ENCODE measurements at places on chromosomes 3 and 15.

- DNase-seq = no peak
Observed at GRCh38 chr3:184348057-184348382, 10.6 kb downstream of the FAM131A start.

DNA sequence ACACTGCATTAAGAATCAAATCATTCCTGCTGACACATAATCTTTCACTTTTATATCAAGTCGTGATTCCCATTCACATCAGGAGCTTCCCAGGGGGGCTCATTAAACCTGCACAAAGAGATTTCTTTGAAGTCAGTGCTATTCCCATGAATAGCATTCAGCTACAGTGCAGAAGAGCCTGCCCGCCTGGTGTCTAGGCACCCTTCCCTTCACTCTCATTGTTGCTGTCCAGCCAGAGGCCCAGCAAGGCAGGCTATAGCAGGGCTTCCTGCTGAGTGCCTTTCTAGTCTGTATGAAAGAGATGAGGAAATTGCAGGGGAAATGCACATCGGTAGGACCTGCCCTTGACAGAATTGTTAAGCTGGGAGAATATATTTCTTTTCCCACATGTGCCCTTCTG is 4.5 kb upstream of the GJD2 start:
- no peak for DNase-seq

- DNase-seq = no peak
Observed at GRCh38 chr3:32882603-32883025, 64.8 kb downstream of the TRIM71 start.

DNA sequence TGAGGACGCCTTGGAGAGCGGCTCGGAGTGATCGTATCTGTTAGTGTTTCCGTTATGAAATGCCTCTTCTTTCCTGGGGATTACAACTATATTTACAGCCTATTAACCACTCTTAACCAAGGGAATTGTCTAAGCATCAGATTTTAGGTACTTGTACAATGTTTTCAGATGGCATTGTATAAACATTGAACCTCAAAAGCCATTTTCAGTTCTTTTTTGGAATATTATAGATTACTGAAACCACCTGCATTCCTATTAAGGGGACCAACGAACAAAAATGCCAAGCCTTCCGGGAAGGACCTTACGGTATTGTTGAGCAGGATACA is 1.1 kb downstream of the NEO1 start:
- no peak for DNase-seq

DNA sequence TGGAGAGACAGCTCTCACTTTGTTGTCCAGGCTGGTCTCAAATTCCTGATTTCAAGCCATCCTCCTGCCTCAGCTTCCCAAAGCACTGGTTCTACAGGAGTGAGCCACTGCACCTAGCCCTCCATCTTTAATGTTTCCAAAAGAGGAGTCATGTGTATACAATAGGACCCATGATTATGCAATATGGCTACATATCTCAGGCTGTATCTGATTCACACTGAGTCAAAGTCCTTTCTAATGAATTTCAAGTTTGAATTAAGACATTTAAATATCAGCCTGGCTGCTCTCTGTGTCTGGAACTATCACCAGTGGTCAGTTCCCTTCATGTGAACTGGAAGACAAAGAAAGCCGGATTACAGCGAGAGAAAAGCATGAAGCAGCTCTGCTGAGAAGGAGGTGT is 90.5 kb downstream of the MINAR1 start:
- no peak for DNase-seq

- no peak for DNase-seq
Observed at GRCh38 chr3:17602126-17602525, 140.3 kb downstream of the TBC1D5 start.

DNA sequence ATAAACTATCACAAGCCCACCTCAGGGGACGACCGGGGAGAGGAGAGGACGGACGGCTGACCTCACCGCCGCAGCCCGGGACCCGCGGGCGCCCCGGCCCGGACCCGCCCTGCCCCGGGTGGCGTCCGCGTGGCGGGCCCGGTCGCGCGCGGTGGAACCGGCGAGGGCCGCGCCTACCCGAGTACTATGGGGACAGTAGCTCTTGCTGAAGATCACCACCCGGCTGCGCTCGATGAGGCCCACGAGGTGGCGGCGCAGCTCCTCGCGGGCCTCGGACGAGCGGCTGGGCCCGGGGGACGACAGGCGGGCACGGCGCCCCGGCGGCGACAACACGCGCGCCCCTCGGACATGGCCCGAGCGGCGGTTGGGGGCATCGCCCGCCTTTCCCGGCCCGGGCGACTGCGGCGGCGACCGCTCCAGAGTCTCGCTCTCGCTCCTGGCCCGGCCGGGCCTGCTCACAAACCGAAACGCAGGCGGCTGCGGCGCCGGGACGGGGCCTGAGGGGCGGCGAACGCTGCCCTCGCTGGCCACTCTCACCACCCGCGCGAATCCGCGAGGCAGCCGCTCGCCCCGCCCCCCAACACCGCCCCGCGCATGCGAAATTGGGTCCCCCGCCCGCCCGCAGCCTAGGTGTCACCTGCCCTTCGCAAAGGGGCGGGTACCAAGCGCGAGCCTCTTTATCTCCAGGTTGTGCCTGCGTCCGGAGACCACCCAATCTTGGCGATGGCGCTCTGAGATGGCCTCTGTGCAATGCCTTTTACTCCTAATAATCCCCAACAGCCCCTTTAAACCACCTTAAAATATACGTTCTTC is at the start of gene TXNRD3:
TSS of gene TXNRD3 (minus strand) at position 554 of the 813 bp plus-strand sequence.
- DNase-seq = peak; percentile 63

GRCh38 chr15:28952666-28953491 is 67.1 kb downstream of the APBA2 start:
- no peak for DNase-seq

DNA sequence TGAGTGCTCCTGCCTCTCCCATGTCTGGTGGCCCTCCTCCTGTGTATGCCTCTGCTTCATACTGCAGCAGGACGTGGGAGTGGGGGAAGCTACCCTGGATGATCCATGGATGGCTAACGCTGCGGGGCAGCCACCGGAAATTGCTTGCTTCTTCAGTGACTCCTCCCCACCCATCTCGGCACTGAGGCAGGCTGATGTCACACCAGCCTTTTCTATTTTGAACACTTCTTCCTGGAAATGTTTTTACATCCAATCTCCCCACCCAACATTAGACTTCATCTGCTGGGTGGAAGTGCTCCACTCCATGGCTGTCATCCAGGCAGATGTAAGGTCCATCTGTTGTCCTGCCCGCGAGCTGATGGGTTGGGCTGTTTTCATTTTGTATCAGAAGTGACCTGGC is 58.9 kb upstream of the MUC13 start:
- DNase-seq = no peak

GRCh38 chr3:104750581-104750980 is 616.1 kb upstream of the ALCAM start:
- DNase-seq = no peak

- DNase-seq = no peak
Observed at GRCh38 chr3:4426261-4426781, 40.7 kb downstream of the SUMF1 start.

GRCh38 chr3:186193534-186194450 is 84.9 kb upstream of the ETV5 start:
- DNase-seq = no peak

DNA sequence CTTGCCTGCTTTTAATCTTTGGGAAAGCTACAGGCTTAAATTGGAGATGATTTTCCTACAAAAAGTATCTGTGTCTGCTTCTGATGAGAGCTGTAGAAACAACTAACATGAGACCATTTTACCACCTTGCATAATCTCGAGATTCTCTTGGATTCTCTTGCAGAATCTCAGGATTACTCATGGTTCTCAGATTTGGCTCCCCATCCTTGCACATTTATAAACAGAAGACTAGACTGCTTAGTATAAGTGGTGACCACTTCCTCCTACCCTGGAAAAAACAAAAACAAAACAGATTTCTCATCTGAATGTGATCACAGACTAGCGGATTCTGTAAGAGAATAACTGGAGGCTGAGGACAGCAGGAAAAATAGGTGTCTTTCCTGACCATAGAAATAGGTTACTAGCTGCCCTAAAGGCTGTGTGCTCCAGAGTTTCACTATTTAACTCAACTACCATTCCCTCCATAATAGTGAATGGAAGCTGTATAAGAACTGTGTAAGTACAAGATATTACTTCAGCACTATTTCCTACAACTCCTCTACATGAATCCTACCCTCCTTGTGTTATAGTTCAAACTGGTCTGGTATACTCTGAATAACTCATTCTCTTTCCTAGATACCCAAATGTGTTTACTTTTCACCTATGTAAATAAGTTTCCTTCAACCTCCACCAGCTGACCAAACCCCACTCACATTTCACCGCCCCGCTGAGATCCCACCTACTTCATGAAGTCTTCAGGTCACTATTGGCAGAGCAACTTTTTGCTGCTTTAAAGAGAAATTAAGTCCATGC is 122.2 kb upstream of the C2CD4B start:
- no peak for DNase-seq

DNA sequence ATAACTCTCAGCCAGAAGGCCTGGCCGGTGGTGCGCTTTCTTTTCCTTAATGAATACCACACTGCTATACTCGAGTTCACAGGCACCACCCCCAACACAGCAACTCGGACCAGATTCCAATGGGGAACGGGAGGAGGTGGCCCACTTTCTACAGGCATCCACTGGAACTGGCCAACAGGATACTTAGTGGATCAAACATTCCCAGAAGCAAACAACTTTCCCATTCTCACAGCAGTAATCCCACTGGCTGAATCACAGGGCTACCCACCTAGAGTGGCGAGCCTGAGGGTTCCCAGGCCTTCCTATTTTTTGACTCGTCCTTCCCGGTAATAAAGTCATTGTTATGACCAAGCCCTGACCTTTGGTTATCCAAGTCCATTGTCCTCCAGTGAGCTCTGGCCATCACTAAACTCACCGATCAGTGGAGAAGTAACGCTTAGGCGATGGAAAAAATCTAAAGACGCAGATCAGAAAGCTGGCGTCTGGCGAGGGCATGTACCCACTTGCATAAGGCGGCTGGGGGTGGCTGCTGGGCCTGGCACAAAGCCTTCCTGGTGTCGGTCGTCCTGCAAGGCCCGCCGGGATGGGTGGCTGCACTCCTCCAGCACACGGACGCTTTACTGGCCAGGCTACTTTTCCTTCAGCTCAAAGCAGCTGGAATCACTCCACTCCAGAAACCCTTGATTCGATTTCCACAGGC is 1.2 kb downstream of the EOGT start:
- no peak for DNase-seq

GRCh38 chr3:134072881-134073582 is 43.3 kb upstream of the SLCO2A1 start:
- DNase-seq = no peak

DNA sequence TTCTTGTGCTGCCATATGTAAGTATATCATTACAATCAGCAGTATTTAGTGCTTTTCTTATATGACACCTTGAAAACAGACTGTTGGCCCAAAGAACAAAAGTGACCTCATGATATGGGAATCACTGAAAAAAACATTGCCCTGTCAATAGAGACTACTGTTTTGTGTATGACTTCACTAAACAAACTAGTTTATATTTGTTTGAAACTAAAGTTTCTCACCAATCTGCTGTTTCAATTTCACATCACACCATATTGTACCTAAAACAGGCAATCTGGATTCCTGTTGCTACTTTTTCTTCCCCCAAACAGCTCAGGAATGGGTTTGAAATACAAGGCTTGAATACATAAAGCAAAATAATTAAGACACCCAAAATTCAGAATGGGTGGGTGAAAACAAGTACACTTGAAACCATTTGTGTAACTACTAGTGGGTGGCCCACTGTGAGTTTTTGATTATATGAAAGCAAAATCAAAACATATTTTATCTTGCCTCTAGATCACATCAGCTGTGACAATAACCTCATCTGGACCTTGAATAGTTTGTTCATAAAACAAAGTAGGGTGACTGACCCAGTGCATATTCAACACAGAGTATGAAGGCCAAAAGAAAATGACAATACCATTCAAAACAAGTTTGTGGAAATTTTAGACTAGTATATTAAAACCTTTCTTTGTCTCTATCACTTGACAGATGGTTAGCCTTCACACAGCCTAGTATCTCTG is 5.9 kb downstream of the ZBTB20 start:
- no peak for DNase-seq

GRCh38 chr3:186160691-186161243 is 51.9 kb upstream of the ETV5 start:
- no peak for DNase-seq

GRCh38 chr15:35195649-35196048 is 110.6 kb upstream of the NANOGP8 start:
- no peak for DNase-seq

- DNase-seq = no peak
Observed at GRCh38 chr3:183295211-183295610, 42.2 kb downstream of the B3GNT5 start.

- DNase-seq = no peak
Observed at GRCh38 chr15:66721501-66721937, 19.5 kb downstream of the SMAD6 start.

GRCh38 chr3:186097663-186098451 is 11.0 kb downstream of the ETV5 start:
- no peak for DNase-seq

DNA sequence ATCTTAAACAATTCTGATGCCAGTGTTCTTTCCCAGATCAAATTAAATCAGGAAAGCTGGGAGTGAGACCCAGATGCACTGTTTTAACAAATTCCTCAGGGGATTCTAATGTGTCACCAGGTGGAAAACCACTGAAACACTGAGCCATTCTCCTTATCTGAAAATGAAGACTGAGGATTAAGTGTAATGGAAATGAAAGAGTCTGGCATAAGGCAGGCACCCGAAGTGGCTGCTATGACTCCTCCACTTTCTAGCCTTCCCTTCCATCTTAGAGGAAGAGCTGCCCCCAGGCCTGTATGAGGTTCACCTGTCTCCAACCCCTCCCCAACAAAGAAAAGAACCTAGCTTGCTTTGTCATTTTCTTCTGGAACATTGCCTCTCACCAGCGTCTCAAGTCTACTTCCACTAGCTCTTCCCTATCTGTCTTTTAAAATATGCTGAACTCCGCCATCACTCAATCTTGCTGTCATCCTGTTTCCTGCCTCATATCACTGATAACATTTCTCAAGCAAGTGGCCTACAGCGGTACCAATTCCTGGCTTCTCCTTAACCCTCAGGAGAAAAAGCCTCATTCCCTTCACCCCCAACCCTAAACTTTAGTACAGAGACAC is 13.7 kb upstream of the ABHD2 start:
- DNase-seq = no peak

- DNase-seq = no peak
Observed at GRCh38 chr15:99385865-99386264, 134.6 kb downstream of the LRRC28 start.

DNA sequence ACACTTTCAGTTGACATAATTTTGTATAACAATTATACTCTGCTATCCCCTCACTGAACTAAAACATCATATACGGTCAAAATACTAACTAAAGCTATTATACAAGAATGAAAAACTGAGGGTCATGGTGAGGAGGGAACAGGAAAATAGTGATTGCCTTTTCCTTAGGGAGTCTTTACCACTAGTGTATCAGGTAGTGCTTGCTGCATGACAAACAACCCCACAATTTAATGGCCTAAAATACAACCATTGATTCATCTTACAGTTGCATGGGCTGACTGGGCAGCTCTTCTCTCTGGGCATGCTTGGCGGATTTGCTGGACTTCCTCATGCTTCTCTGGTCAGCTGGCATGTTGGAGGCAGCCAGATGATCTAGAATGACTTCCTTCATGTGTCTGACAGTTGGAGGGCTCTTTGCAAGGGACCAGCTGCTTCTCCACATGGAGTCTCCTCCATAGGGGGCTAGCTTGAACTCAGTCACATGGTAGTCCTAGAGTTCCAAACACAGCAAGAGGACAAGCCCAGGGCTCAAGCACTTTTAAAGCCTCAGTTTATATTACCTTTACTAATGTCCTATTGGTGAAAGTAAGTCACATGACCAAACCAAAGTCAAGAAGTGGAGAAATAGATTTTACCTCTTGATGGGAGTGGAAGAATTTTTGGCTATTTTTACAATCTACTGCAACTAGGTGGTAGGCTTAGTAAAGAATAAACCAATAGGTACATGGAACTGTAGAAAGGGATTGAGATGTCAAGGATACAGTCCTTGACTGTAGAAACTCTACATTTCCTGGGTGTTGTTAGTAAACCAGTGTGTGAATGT is 18.8 kb downstream of the THAP10 start:
- no peak for DNase-seq

Measured in stimulated activated CD8-positive, alpha-beta memory T cell treated with anti-CD3 and anti-CD28 coated beads, Interleukin-15, amount 100 ng/mL, for 4 hours (primary cell).